ENCODE measurements at places on chromosomes 4 and X.

GRCh38 chrX:11437642-11438379 is 144.6 kb downstream of the AMELX start:
- no peak for DNase-seq

- no peak for DNase-seq
Observed at GRCh38 chr4:83906561-83906960, 370.7 kb downstream of the GPAT3 start.

DNA sequence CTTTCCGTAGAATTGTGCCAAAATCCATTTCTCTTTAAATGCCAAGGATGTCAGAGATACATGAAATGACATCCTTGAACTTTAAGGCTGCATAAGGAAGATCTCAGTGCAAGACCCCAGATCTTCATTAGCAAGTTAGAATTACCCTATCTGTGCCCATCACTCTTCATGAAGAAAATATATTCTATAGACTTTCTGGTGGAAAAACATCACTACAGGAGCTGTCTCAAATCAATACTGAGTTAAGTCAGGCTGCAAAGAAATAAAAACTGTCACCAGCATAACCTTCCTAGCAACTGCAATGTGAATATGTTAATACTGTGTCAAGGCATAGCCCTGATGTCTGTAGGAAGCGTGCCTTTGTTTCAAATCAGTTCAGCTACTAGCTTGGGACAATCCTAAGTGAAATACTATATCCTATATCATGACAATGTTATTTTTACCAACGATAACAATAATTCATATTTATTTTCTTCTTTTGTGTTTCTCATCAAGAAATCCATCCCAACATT is 173.3 kb downstream of the TBCK start:
- DNase-seq: no peak

- DNase-seq: no peak
Observed at GRCh38 chr4:2940267-2941137, 22.7 kb downstream of the NOP14 start.

DNA sequence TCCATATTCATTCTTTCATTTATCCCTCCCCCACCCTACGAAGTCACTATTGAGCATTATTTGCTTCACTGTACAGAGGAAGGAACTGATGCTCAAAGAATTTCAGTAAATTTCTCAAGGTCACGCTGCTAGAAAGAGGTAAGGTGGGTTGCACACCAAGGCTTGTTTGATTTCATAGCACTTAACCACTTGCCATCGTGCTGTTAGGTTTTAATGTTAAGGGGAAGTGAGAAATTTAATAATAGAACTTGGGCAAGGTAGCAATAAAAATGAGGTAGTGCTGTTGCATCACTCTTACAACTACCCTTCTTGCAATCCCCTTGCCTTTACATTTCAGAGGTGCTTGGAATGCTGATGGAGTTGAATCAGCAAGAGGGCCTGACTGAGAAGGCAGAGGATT is 343.1 kb downstream of the MID1IP1 start:
- DNase-seq: no peak

DNA sequence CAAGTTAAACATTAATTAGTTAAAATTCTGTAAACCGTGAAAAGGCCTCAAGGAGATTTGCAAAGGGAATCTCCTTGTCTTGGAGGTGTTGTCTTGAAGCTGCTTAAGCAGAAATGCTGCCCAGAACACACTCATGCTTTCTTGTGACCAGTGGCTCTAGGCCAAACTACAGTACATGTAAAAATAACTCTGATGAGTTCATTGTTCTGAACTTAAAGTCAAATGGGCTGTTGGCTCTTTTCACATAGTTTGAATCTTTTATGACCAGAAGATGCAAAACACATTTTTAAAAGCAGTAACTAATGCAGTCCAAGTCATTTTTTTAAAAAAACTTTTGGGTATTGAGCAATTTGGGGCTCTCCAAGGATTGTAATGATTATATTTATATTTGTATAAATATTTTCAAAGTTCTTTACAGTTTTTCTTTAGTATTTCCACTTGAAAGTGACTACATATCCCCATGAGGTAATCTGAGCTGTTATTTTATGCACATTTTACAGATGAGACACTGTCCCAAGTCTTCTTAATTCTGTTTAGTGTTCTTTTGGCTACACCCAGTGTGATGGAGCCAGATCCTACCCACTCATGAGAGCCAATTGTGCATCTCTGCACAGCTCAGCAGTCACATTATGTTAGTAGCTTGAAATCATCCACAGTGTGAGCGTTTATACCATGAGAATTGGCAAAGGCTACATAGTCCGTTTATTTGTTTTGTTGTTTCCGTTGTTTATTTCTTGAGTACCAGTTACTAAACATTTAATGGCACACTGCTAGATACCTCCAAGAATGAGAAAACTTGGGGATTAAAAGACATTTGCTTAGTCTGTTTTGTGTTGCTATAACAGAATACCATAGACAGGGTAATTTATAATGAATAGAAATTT is 112.8 kb upstream of the ATXN3L start:
- no peak for DNase-seq
